ENCODE measurements at places on chromosomes 3 and 15.

- no peak for DNase-seq
Observed at GRCh38 chr3:22594990-22595389, 608.1 kb upstream of the UBE2E2 start.

DNA sequence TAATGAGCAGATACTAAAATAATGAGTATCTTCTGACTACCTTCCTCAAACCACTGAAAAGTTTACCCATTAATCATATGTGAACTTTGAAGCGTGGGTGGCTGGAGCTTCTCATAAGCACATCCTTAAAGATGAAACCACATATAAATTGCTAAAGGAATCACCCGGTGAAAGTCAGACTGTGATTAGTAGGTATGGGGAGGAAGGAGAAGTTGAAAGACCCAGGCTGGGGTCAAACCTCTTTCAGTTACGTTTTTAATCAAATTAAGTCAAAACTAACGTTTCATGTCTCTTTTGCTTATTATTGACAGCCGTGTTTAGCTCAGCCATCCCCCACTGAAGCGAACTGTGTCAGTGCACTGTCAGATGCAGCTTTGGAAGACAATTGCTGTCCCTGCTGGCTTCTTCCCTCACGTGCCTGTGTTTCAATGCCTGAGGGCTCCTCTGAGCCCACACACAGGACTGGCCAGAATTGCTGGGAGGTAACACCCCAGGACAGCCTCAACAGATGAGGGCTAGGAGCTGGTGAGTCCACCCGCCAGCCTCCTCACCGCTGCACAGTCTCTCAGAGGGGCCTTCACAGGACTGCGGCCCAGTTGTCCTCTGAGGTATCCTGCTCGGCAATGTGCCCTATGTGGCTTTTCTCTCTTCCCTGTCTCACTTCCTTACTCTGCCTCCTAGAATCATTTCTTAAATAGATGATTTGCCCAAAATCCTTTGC is 29.3 kb upstream of the SH3BP5 start:
- peak; percentile 71 for DNase-seq

DNA sequence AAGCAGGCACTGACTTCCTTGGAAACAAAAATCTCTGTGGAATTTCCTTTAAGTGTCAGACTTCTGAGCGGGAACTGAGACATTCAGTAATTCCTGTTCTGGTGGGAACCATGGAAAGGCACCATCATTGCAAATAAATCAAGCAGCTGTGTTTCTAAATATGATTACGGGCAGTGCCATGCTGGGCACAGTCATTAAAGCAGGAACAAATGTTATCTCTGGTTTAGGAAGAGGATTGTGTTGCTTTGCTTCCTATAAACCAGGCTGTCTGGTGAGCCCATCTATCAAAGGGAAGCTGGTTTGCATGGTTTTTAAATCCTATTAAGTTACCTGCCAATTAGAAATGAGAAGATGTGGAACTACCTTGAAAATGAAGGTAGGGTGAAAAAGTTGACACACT is 86.7 kb downstream of the EBLN2 start:
- no peak for DNase-seq

GRCh38 chr3:90005281-90005847 is 897.9 kb downstream of the EPHA3 start:
- DNase-seq, result no peak

DNA sequence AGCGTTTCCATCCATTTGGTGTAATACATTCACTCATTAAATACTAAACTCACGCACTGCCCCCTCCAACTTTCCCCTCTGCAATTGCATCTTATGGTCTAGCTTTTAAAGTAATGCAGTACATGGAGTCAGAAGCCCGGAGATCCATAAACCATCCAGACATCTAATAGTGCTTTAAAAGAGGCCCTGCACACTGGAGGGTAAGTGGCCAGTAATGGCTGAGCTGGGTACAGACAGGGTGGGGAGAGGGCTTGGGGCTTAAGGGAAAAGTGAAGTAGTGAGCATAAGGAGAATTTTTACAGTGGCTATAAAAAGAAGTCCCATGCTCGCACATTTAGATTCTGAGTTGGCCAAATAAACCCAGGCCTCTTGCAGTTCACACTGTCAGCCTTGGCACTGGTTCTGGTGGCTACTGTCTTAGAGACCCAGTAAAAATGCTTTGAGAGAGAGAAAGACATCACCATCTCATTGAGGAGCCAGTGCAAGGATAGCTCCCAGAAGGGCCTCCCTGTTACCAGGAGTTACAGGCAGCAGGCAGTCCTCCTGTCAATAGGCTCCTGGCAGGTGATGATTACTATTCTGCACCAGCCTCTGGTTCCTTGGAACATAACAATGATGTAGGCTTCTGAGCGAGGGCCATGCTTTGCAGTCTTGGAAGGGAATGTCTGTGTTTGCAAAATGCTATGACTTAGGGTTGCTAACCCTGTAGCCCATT is 112.6 kb upstream of the NEO1 start:
- DNase-seq, result no peak

DNA sequence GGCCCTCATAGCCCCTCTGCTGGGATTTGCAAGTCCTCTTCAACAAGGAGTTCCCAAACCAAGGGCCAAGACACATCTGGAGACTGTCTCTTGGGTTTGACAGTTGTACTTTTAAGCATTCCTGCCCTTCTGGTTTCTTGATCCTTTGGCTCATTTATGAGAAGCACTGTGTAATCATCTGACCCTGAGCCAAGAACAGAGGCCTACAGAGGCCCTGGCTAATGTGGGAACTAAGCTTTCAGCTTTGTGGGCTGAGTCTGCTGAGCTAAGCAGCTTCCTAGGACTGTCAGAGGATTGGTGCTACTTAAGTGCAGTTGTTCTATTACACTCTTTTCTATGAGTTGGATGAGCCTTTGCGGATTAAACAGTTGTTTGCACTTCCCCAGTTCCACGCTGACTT is 178.3 kb downstream of the KBTBD8 start:
- DNase-seq, result no peak

DNA sequence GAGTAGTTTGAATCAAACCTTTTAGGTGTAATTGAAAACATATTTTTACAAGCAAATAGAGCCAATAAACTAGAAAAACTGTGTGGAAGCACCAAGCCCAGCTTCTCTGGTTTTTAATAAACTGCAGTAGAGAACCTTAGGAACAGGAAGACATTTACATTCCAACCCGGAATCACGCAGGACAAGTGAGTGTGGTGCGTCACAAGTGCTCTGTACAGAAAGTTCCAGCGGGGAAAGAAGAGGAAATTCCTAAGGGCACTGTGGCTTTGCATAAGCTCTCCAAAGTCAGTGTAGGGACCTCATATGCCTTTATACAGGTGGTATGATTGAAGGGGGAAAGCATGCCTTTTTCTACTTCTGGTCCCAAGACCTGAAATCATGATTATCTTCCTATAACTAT is 21.6 kb downstream of the COL8A1 start:
- no peak for DNase-seq

GRCh38 chr15:33654860-33655259 is 313.4 kb upstream of the CHRM5 start:
- no peak for DNase-seq

- DNase-seq, result no peak
Observed at GRCh38 chr3:77601823-77602415, 562.0 kb downstream of the ROBO2 start.

GRCh38 chr15:58715266-58715917 is 34.1 kb downstream of the ADAM10 start:
- DNase-seq, result no peak

- DNase-seq, result no peak
Observed at GRCh38 chr15:72732086-72732485, 46.1 kb downstream of the BBS4 start.

- no peak for DNase-seq
Observed at GRCh38 chr3:192260116-192261010, 467.0 kb downstream of the FGF12 start.

DNA sequence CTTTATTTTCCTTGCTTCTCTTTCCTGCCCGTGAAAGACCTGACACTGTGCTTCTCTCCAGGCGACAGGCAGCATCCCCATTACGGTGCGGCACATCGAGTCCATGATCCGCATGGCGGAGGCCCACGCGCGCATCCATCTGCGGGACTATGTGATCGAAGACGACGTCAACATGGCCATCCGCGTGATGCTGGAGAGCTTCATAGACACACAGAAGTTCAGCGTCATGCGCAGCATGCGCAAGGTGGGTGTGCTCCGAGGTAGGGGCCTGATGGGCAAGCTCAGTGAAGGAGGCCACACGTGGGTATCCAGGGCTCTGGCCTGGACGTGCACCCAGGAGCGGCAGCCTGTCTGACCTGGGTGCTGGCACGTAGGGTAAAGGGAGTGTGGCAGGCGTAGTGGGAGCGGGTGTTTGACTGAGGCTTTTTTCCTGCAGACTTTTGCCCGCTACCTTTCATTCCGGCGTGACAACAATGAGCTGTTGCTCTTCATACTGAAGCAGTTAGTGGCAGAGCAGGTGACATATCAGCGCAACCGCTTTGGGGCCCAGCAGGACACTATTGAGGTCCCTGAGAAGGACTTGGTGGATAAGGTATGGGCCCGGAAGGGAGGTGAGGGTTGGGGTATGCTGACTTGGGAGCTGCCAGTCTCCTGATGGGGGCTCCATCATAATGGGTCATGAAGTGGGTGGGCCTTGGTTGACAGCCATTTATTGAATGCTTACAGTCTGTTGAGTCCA is 8.2 kb upstream of the PODXL2 start:
- DNase-seq, result no peak

GRCh38 chr15:84582583-84583157 is 18.1 kb upstream of the ZSCAN2 start:
- DNase-seq, result no peak

DNA sequence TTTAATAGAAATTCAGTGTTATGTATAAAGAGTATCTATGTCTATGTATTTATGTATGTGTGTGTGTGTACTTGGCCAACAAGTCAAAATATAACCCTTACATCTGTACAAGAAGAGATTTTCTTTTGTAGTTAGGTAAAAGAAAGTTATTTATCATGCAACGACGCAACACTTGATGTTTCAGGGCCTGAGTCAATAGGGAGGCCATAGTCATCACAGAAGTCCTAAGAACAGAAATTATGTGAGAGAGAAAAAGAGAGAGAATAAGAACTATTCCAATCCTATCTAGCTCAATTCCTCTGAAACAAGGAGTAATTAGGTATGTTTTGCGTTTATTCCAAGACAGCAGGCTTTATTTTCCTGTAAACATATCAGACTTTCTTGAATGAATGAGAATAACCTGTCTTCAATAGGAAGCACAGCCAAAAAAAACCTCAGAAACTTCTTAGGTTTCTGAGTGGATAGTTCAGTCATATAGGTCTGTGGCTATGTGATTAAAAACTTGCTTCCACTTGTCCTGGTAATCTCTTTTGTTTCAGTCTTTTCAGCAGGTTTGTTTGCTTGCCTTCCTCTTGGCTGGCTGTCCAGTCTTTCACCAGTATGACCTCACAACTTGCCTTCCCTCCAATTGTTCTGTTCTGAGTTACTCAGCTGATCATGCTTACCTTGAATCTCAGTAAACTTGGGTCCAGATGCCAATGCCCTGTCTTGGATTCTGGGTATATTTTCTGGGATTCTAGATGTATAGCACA is 382.4 kb upstream of the GBE1 start:
- no peak for DNase-seq

DNA sequence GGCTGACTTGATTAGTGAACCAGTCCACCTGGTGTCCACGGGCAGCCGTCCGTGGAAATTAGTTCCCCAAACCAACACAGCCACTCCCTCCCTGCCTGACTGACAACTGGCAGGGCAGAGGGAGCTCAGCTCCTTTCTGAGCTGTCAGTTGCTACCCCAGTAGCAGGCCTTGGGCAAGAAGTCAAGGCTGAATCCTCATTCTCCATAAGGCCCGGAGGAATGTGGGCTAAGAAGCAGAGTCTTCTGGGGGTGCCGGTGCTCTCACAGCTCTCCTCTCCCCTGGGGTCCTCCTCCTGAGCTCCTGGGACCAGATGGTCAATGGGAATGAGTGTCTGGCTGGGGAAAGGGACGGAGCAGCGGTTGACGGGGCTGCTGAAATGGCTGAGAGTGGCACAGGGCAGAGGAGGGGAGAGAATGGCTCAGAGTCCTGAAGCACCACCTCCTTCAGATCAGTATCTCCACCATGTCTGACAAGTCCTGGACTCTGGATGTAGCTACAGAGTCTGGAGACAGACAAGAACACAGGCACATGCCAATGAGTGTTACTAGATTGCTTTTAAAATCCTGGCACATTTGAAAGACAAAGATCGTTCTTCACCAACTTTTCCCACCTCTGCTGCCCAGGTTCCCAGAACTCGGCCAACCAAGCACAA is 16.9 kb downstream of the AMOTL2 start:
- DNase-seq, result no peak

- DNase-seq, result no peak
Observed at GRCh38 chr15:69540622-69541021, 88.0 kb downstream of the RPLP1 start.

- DNase-seq, result peak; percentile 60
Observed at GRCh38 chr3:48151058-48151806, 37.0 kb downstream of the CDC25A start.

DNA sequence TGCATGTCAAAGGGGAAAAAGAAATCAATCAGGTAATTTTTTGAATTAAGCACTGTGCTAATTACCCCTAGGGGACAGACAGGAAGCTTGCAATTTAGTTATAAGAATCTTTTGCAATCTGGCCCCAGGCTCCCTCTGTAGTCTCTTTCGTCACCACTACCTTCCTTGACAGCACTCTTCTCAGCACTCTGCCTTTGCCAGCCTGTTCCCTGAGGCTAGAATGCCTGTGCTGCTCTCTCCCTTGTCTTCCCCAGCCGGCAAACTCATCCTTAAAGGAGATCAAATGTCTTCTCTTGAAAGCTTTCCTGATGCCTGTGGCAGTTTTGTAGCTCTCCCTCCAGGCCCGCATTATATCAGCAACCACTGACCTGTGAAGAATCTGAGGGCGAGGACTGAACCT is 32.4 kb upstream of the PRTG start:
- DNase-seq, result no peak

DNA sequence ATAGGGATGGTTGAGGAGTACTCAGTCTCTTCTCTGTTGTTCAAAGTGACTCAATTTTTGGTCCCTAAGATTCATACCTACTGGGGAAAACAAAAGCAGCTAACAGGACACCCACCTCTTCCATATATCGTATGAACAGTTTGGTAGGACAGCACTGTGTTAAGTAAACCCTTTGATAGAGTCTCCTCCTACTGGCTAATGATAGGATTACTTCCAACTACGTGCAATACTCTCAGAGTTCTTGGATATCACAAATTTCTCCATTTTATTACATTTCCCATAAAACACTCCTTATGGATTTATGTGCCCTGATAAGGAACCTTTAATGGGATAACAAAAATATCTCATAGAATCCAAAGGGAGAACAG is 200.2 kb upstream of the GOLGA6L4 start:
- no peak for DNase-seq

GRCh38 chr3:184175506-184175905 is 851 bp downstream of the AP2M1 start:
- no peak for DNase-seq

DNA sequence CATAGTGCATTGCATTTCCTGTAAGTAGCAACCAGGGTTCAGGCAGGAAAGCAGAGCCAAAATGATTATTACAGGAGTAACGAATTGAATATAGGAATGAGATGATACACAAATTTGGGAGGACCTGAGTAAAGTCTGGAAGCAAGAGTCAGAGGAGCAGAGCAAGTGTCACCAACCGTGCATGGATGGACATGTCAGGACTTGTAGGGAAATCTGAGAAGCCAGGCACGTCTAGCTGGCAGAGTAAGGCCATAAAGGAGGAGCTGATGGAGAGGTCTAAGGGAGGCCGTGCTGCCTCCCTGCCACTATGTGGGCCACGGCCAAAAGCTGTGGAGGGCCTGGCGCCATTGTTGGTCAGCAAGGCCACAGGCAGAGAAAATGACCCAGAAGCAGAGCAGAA is 22.4 kb downstream of the GJD2 start:
- no peak for DNase-seq

- no peak for DNase-seq
Observed at GRCh38 chr3:9180764-9181117, 68.7 kb downstream of the SRGAP3 start.

- no peak for DNase-seq
Observed at GRCh38 chr3:143271136-143271535, 151.6 kb downstream of the CHST2 start.
